Activated CD8-positive, alpha-beta T cell treated with anti-CD3 and anti-CD28 coated beads for 36 hours (primary cell): ENCODE measurements at places on chromosomes 12 and 14. TPM values are rescaled to one million over a fixed set of nuclear protein-coding genes. Genes with fewer than 3 reads are reported as not detected.
A peak's percentile ranks its signal among the peaks of the same experiment; 100 is the strongest.

DNA sequence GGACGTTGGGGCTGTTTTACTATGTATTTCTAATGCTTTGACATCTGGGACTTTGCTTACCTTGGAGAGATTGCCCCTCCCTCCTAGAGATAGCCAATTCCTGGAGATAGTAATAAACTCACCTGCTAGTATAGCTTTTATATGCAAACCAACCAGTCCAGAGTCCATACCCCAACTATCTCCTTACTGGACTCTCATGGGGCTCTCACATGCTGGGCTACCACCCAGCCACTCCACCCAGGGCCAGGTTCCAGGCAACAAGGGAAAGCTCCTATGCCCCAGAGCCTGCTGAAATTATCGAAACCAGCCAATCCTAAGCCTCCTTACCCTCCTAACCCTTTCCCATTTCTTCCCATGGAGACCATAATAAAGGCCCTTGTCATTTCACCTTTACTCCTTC, 25.5 kb upstream of the MGP start:
- no peak for DNase-seq
- H3K4me1 ChIP-seq = peaks cover 32% of the 10 kb centered on the region
- H3K4me3 ChIP-seq = no peak overlapping the region
- no peaks in the 10 kb centered on the region for H3K27me3 ChIP-seq

IGF1 gene
- 0.90 TPM for total RNA-seq

PPP1R36 gene
- not detected for total RNA-seq

GRCh38 chr14:58994130-58994529, 194.3 kb upstream of the DAAM1 start:
- H3K4me3 ChIP-seq = no peak overlapping the region
- no peaks in the 10 kb centered on the region for H3K27me3 ChIP-seq
- no peak for DNase-seq
- H3K36me3 ChIP-seq = no peaks in the 10 kb centered on the region
- H3K4me1 ChIP-seq = no peaks in the 10 kb centered on the region
- no peak overlapping the region for H3K27ac ChIP-seq

DNA sequence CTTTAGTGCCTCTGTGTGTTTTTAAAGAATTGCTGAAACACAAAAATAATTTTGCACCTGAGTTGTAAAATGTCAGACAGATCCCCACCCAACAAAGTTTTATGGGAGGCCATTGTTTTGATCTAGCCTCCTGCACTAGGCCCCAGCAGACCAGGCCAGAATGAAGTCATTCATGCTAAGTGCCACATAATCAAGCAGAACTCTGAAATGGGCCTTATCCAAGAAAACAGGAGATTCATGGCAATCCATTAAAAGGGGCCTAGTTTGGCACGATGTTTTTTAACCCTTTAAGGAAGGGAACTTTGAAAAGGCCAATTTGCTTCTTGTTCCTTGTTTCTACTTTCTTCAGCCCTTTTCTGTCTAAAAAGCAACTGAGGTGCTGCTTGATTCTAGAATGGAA, 260.9 kb downstream of the ITPR2 start:
- H3K4me3 ChIP-seq = no peak overlapping the region
- H3K27me3 ChIP-seq = no peaks in the 10 kb centered on the region
- H3K4me1 ChIP-seq = peaks cover 9% of the 10 kb centered on the region
- H3K36me3 ChIP-seq = peaks cover 37% of the 10 kb centered on the region

- peak overlapping the region; percentile 38 for H3K4me3 ChIP-seq
- H3K27me3 ChIP-seq = no peaks in the 10 kb centered on the region
- peaks cover 4% of the 10 kb centered on the region for H3K36me3 ChIP-seq
- H3K27ac ChIP-seq = peak overlapping the region; percentile 83
- DNase-seq = peak; percentile 26
- peaks cover 16% of the 10 kb centered on the region for H3K4me1 ChIP-seq
Measured at GRCh38 chr14:100146531-100147091, 12.8 kb downstream of the DEGS2 start.

GRCh38 chr14:100673085-100673806, 53.4 kb upstream of the DLK1 start:
- H3K27ac ChIP-seq = no peak overlapping the region
- peaks cover 34% of the 10 kb centered on the region for H3K27me3 ChIP-seq
- no peak overlapping the region for H3K4me3 ChIP-seq
- H3K36me3 ChIP-seq = no peaks in the 10 kb centered on the region
- no peaks in the 10 kb centered on the region for H3K4me1 ChIP-seq

GRCh38 chr12:72432037-72432604, 160.0 kb downstream of the TRHDE start:
- H3K36me3 ChIP-seq = no peaks in the 10 kb centered on the region
- H3K4me3 ChIP-seq = no peak overlapping the region
- H3K27me3 ChIP-seq = no peaks in the 10 kb centered on the region
- H3K4me1 ChIP-seq = no peaks in the 10 kb centered on the region

DNA sequence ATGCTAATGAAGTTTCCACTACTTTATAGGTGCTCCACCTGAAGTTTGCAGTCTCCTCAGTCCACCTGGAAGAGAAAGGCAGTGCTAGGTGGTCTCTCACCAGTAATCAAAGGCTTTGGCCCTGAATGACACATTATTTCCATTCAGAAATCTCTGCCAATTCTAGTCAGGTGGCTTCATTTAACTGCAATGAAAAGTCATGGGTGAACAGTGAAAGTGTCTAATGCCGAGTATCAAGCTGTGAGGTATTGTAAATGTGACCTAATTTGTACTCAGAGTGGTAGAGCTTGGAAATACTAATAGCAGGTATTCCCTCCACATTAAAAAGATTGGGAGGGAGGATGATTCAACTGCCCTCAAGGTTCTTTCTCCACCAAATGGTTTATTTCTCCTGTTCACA, 220.9 kb upstream of the LRFN5 start:
- H3K4me3 ChIP-seq = no peak overlapping the region
- H3K4me1 ChIP-seq = no peaks in the 10 kb centered on the region
- no peak overlapping the region for H3K27ac ChIP-seq
- no peaks in the 10 kb centered on the region for H3K36me3 ChIP-seq

DAO gene
- total RNA-seq = not detected
